ENCODE measurements at places on chromosomes 4 and X. TPM values are rescaled to one million over a fixed set of nuclear protein-coding genes. Genes with fewer than 3 reads are reported as not detected.

- DNase-seq: no peak
These were observed 9.6 kb downstream of the UBA6 start for GRCh38 chr4:67691328-67691727.

DNA sequence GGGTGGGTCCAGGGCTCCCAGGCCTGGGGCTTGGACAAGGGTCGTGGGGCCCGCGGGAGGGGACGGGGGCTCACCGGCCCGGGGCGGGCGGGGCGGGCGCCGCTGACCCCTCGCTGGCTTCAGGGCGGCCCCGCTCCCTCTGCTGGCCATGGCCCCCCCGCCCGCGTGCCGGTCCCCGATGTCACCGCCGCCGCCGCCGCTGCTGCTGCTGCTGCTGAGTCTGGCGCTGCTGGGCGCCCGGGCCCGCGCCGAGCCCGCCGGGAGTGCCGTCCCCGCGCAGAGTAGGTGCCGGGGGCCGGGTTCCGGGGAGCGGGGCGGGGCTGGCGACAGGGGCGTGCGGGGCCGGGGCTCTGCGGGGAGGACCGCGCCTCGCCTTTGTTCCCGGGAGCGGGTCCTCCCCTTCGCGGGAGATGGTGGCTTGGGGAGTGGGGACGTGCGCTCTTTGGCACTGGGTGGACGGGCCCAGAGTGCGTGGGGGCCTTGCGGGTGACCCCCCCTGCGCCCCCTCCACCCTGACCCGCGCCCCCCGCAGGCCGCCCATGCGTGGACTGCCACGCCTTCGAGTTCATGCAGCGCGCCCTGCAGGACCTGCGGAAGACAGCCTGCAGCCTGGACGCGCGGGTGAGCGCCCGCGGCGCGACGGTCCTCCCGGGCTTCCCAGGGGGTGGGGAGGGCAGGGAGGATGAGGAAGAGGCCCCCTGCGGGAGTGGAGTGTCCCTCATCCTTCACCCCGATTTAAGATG is 16.8 kb upstream of the NAT8L start:
- no peak for DNase-seq

DNA sequence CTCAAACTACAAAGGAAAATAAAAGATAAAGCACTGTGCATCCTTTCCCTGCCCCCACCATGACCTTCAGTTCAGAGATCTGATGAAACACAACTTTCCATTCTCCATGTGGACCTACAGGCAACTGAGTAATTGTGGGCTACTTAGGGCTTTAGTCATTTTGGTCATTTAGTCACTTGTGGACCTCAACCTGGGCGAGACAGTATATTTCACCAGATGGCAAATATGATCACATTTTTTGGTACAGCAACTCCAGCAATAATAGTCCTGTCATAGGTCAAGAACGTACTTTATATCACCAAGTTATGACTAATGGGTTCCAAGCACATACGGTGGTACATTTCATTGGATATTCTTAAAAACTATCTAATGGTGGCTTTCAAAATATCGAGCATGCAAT is 141.2 kb downstream of the PDGFC start:
- DNase-seq: no peak

- no peak for DNase-seq
These were observed 12.5 kb downstream of the ARX start for GRCh38 chrX:25003066-25003849.

- DNase-seq: peak; percentile 18
These were observed 154.1 kb upstream of the PJA1 start for GRCh38 chrX:69319376-69319775.

GRCh38 chrX:8841911-8842310 is 40.7 kb upstream of the FAM9A start:
- DNase-seq: no peak

DNA sequence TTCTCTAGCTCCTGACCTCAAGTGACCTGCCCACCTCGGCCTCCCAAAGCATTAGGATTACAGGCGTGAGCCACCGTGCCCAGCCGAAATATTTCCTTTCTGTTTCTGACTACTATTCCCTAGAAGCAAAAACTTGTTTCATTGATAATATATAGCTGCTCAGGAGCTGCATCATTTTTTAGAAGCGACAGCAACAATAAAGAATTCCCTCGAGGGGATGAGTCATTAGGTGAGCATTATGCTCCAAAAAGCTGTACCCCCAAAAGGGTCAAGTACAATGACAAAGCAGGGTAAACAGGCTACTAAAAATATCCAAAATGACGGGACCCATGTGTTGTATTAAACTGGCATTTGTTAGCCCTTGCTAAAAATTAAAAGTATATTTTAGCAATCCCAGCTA is 67.0 kb downstream of the RBM47 start:
- no peak for DNase-seq

- DNase-seq: no peak
These were observed 14.5 kb downstream of the CMC4 start for GRCh38 chrX:155056471-155056870.

MAGEB1 gene
- total RNA-seq: not detected

GPRIN3 gene
- total RNA-seq: 1.5 TPM

USP17L18 gene
- total RNA-seq: not detected

GRCh38 chr4:148692242-148692641 is 250.0 kb upstream of the NR3C2 start:
- no peak for DNase-seq

- DNase-seq: no peak
These were observed 146.7 kb upstream of the MAP3K15 start for GRCh38 chrX:19661961-19662360.

DNA sequence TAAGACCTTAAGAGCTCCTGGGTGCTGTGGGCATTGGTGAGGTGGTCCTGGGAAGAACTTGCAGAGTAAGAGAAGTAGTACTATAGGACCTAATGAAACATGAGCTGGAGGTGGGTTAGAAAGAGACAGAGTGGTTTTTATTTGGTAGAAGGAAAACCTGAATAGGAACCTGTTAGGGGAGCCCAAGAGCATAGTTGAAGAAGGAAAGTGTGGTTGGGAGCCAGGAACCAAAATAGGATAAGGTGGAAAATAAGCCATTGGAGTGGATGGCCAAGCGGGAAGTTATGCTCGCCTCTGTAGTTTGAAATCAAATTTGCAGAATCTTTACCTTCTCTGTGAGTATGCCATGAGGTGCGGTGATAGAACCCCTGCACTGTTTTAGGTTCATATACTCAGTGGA is 26.7 kb downstream of the GAB1 start:
- DNase-seq: no peak

DNA sequence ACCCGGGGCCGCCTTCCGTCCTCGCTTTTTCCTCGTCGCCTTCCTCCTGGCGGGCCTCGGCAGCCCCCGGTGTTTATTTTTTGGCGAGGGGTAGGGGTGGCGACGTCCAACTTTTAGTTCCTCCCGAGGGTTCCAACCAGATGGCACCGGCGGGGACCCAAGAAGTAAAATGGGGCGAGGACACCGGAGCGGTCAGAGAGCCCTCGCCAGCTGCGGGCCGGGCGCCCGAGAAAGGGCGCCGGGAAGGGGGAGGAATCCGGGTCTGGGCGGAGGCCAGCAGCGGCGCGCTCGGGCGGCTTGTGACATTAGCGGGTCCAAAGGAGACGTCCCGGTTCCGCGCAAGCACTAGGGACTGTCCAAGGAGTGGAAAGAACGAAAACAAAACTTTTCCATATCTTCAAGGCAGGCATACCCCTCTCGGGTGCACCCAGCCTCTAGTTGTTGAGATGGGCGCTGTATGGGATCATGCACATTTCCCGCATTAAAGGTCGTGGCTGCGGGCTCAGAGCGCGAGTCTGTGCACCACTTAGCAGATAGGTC is 691 bp upstream of the USP46 start:
- peak; percentile 41 for DNase-seq

- DNase-seq: no peak
These were observed 40.1 kb downstream of the APLN start for GRCh38 chrX:129614481-129615255.

RNF150 gene
- 2.7 TPM for total RNA-seq

DNA sequence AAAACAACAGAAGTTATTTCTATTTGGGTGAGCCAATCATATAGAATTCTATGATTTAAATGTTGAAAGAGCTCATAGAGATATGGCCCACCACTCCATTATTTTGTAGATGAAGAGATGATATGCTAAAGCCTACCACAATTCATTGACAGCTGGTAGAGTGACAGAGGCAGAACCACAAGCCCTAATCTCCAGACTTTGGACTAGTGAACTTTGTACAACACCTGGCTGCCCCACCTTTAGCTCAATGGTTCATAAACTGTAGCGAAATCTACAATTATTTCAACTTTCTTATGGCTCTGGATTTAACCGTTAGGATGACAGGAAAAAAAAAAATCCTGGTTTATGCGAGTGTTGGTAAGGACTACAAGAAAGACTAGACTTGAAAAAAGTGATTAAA is 50.9 kb downstream of the PRKG2 start:
- DNase-seq: no peak

DNA sequence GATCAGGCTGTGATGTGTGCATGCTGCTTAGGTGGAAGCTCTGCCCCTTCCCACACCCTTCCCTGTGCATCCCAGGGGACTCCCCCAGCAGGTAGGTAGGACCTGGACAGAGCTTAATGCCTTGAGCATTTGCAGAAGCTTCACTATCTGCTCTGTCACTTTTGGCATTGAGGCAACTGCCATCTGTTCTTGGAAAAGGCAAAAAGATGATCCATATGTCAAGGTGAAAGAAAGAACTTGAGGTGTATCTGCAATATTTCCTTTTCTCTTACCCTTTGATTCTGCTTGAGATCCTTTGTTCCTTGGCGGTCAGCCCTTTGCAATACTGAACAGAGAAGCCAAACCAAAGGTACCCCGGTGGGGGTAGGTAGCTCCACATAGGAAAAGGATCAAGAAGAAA is 37.1 kb upstream of the TBC1D9 start:
- no peak for DNase-seq

APELA gene
- total RNA-seq: 0.51 TPM

DNA sequence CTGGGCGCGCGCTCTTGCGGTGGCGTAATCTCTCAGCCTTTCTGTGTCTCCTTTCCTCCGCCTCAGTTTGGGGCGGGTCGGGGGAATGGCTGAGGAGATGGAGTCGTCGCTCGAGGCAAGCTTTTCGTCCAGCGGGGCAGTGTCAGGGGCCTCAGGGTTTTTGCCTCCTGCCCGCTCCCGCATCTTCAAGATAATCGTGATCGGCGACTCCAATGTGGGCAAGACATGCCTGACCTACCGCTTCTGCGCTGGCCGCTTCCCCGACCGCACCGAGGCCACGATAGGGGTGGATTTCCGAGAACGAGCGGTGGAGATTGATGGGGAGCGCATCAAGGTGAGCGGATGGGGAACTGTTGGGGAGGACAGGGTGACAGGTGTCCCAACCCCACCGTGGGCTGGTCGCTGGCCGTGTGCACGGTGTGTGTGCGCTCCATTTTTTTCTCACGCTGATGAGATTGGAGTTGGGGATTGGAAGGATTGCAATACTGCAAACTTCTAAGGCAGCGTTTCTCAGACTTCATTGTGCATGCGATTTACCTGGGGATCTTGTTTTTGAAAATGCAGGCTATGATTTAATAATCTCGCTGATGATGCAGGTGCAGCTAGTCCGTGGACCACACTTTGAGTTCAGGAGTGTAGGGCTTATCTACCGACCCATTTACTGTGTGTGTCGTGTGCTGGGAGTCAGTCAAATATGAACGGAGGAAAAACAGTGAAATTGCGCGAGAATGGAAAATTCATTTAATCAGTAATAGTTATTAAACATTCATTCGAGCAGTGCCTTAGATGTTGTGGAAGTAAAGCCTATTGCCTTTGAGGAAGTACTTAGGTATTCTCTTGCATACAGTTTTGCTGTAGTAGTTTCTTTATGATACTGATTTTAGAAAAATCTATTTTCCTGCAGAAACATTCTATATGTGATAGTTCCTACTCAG is at the start of gene RAB33B:
Gene RAB33B (plus strand): TSS at position 11 of the 935 bp plus-strand sequence. CDS start 75 bp downstream, at position 86.
- DNase-seq: peak; percentile 93

GRCh38 chr4:101813604-101814003 is 23.1 kb downstream of the BANK1 start:
- DNase-seq: no peak

DNA sequence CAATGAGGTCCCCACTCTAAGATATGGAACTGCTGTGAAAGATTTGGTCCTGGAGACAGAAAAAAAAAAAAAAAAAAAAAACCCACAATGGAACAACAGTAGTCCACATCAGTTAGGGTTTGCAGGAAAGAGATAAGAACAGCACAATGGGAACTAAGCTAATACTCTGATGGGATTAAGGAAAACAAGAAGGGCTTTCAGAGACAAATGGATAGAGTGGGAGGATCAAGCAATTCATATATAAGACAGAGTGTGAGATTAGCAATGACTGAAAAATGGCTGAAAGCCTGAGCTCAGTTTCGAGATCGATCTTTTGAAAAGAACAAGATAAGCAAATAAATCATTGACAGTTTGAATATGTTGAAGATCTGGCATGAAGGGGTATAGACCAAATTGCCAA is 188.4 kb upstream of the TRPC5 start:
- DNase-seq: no peak

DNA sequence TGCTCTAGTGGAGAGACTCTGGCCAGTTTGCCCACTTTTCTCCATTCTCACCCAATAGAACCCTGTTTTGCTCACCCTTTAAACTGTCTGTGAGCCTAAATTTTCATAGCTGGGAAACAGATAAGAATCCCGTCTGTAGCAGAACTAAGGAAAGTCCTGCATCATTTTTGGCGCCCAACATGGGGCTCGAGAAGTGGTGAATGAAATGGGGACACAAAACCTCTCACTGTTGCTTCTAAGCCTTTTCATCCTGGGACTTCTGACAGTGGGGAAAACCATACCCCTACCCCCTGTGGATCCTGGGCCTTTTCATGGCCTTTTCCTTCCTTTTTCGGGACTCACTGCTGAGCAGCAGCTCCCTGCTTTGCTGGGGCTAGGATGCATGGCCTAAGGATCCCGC is 189.9 kb downstream of the INPP4B start:
- no peak for DNase-seq

GRCh38 chr4:137039370-137039769 is 492.9 kb downstream of the PCDH18 start:
- DNase-seq: no peak

DNA sequence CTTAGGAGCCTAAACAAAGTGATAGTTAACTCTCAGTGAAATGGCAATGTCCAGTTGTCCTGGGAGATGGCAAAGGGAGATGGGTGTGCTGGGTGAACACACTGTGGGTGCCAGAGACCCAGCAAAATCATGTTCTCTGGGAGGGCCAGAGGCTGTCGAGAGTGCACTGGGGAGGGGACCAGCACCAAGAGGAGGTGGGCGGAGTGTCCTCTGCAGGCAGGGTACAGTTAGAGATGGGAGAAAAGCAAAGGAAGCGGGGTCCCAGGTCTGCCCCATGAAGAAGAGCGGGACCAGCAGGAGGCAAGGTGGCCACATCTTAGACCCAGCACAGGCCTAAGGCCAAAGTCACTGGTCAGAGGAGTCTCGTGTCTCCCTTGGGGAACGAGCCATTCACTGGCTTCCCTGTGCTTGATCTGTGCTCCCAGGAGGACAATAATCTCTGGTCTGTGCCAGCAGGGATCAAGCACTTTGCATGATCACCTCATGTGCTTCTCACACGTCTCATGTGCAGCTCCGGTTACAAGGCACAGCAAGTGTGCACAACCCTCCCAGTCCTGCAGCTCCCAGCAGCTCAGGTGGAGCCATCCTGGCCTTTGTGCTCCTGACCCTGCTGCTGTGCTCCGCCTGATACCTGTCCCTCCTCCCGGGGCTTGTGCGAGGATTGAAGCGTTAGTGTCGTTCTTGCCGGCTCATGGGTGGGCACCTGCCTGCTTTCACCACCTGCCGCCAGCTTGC is 100.9 kb downstream of the FAM53A start:
- peak; percentile 77 for DNase-seq

AFP gene
- total RNA-seq: not detected

Data from lower leg skin (tissue), 4 donors.